Head of caudate nucleus (tissue), 42 donors: ENCODE measurements at places on chromosomes 4 and X.

DNA sequence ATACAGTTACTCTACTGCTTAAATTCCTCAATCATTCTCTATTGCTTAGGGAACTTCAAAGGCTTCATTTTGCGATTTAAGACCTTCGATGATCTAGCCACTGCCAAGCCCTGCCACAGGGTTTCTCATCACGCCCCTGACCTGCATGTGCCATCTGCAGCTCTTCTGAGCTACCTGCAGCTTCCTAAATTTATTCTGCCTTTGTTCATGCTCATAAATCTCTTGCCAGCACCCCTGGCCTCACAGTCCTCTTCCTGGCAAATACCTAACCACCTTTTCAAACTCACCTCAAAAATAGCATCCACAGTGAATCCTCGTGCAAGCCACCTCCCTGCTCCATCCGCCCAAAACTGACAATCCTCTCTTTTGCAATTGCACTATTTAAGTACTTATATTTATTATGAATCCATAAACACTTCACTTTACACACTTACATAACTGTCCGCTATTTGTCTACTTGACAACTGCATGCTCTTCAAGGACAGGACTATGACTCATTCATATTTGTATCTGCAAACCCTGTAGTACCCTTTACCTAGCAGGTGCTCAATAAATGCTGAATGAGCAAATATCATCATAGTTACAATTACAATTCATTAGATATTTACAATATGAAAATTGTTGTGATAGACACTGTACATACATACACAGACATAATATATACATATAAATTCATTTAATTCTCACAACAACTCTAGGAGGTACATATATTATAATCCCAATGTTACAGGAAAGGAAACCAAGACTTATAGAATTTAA is 280.0 kb upstream of the RASGEF1B start:
- no peak for DNase-seq

DNA sequence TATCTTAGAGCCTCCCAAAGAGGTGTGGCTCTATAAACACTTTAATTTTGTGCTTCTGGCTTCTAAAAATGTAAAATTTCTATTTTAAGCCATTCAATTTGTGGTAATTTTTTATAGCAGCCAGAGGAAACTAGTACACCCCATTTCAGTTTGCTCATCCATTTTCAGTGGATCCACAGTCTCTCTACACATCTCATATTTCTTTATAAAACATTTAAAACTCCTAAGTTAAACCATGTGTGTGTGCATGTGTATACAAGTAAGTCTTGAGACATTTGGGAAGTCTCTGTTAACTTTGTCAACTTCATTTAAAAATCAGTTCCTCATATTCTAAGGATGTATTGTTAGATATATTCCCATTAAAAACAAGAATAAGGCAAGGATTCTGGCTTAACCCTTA is 273.2 kb downstream of the IL15 start:
- no peak for DNase-seq

GRCh38 chrX:105972690-105973386 is 65.7 kb downstream of the SERPINA7 start:
- DNase-seq: no peak

DNA sequence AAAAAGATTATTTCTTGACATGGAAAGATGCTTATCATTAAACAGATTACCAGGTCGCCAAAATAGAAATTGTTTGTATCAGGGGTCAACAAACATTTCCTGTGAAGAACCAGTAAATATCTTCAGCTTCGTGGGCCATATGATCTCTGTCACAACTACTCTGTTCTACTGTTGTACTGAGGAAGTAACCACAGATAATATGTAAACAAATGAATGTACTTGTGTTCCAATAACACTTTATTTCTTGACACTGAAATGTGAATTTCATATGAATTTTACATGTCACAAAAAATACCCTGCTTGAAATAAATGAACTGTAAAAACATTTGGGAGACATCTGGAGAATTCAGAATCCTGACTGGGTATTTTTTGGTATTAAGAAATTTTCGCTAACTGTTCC is 4.7 kb upstream of the FHL1 start:
- no peak for DNase-seq

- DNase-seq: no peak
Measured at GRCh38 chrX:40145001-40145922, 47.5 kb upstream of the BCOR start.

DNA sequence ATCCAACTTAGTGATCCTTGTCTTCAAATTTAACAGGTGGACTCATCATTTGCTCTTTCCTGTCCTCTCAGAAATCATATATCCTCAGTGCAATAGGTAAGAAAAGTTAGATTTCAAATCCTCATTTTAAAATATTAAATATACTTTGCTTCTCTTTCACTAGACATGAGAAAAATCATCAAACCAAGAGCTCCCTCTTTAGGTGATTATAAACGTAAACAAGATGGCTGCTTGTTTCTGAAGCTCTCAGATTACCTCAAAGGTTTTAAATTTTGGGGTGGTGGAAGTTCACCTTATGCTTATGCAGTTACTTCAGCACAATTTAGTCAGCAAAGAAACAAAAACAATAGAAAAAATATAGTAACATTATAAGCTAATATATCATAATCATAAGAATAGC is 27.3 kb downstream of the CSN3 start:
- DNase-seq: no peak

DNA sequence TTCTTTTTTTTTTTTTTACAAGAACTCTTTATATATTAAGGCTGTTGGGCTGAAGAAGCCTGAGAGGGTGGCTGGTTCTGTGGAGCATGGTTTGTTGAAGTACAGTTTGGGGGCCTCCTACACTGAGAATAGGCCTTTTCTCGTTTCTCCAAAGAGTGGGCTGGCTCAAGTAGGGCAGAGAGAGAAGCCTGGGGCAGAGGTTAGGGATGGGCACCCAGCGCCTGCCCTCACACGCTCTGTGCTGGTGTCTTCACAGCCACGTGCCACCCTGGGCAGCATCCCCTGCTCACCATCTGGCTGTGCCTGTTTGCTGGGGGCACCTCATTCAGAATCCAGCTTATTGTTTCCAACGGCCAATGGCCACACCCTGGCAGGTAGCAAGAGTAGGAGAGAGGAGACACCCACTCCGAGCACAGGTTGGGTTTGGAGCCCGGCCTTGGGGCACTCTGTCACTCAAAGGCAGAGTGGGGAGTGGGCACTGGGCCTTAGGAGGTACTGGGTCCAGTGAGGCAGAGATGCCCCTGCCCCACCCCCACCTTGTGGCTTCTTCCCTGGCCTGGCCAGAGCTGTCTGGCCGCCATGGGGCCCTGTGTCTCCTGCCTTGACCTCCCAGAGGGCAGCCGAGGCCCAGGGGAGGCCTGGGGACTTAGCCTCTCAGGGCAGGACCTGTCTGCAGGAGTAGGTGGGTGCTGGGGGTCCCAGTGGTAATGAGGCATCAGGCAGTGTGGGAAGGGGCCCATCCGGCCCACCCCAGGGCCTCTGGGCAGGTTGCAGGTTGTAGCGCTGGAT is 2.9 kb downstream of the MSANTD1 start:
- DNase-seq: no peak

- no peak for DNase-seq
Measured at GRCh38 chr4:168506014-168506413, 9.2 kb downstream of the PALLD start.
